EL (cell line): ENCODE measurements at places on chromosomes 4 and X.

- no peak for DNase-seq
These were observed 808 bp downstream of the THAP6 start for GRCh38 chr4:75514949-75515612.

DNA sequence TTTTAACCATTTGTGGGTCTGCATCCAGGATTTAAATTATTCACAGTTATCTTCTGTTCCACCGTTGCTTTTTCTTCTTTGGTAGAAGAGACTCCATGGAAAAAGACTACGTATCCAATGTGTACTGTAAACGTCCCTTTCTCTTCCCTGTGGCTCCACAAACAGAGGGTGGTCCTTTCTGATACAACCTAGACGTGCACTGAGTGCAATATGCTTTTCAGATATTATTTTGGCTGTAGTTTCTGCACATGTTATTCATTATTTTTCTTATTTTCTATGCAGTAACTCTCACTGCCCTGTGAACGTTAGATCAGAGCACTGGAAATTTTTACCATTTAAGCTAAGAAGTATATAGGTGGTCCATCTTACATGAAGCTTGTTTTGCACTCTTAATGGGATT is 72.7 kb downstream of the SHISA3 start:
- no peak for DNase-seq

- no peak for DNase-seq
These were observed 412.5 kb upstream of the KLHL4 start for GRCh38 chrX:87105131-87105530.

DNA sequence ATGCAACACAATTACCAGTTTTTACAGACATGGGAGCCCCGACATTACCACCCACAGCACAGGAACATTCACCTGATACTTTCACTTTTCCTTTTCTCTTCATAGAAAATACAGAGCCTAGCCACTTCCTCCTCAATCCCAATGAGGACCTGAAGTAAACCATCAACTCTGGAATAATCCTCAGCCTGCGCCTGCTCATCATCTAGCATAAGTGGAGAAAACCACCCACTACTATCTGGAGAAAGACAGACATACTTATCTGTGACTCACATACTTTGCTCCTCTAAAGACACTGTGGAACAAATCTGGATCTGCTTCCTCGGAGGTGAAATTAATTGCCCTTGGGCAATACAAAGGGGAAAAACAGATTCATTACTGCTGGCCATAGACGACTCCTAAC is 47.8 kb downstream of the ZCCHC13 start:
- peak; percentile 38 for DNase-seq

DNA sequence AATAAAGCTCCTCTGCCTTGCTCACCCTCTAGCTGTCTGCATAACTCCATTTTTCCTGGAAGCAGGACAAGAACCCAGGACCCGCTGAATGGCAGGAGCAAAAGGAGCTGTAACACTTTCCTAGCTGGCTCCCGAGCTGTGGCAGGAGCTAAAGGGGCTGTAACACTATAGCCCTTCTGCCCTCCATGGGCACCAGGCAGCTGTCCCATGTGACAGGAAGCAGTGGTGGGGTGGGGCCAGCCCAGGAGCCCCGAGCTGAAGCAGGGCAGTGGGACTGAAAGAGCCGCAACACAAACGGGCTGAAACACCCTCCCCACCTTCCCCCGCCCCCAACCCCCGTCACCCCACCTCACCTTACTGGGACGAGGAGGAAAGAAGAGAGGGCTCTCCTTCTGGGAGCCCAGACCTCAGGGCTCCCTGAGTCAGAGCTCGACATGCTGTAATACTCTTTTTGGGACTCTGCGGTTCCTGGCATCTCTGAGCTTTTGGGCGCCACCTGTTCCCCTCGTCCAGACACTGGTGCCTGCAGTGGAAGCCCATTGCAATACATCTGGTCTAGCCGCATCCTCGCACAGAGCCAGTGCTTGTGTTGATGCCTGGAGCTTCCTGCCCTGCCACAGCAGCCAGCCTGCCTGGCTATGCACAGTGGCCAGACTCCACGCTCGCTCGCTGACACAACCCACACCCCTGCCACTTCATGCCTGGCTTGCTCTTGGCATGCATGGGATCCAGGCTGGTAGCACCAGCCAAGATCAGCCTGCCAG is 39.4 kb downstream of the PPM1K start:
- no peak for DNase-seq

- no peak for DNase-seq
These were observed 3.6 kb downstream of the SMIM14 start for GRCh38 chr4:39635023-39635422.

- DNase-seq: peak; percentile 90
These were observed 69.4 kb upstream of the CLDN34 start for GRCh38 chrX:9897761-9898161.

DNA sequence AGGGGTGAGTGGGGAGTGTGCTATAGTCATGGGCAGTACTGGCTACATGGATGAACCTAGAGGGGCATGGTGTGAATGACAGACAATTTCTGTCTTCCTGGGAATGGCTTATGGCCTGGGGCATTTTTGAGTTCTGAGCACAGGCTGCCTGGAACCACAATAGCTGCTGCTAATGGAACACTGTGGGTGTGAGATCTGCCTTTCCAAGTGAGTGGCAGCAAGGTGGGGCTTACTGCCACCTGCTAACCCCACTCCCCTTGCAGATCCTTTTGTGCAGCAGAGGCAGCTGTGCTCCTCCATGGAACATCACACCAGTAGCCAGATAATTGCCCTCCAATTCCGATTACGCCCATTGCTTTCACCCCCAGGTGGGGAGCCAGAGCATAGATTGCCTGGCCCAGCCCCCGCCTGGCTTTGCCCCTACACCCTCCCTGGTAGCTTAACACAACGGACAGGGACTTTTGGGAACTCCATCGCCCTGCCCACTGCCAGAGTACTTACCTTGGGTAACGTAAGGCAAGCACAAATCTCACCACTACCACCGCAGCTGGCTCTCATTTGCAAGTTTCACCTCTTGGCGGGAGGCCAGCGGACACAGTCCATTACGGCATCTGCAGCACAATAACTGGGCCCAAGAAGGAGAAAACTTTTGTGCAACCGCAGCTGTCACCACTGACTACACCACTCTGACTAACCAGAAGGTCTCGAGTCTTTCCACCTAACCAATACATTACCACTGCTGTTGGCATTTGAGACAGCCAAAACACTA is 421.2 kb upstream of the NWD2 start:
- no peak for DNase-seq

GRCh38 chr4:34202154-34202553 is 2042.2 kb downstream of the ARAP2 start:
- DNase-seq: no peak

GRCh38 chr4:42306221-42307109 is 90.8 kb upstream of the SHISA3 start:
- no peak for DNase-seq

- DNase-seq: no peak
These were observed 951.7 kb upstream of the LCORL start for GRCh38 chr4:18973296-18973695.

DNA sequence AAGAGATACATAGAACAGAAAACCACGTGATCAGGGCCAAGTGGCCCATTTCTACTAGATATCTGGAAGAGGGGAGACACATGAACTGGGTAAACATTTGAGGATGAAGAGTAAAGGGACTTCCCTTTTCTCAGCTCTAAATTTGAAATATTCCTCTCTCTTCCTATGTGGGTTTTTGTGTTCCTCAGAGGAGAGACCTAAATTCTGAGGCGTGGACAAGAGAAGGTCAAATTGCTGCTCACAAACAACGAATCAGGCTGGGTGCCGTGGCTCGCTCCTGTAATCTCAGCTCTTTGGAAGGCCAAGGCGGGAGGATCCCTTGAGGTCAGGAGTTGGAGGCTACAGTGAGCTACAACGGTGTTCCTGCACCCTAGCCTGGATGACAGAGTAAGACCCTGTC is 216.0 kb downstream of the PTTG2 start:
- no peak for DNase-seq

DNA sequence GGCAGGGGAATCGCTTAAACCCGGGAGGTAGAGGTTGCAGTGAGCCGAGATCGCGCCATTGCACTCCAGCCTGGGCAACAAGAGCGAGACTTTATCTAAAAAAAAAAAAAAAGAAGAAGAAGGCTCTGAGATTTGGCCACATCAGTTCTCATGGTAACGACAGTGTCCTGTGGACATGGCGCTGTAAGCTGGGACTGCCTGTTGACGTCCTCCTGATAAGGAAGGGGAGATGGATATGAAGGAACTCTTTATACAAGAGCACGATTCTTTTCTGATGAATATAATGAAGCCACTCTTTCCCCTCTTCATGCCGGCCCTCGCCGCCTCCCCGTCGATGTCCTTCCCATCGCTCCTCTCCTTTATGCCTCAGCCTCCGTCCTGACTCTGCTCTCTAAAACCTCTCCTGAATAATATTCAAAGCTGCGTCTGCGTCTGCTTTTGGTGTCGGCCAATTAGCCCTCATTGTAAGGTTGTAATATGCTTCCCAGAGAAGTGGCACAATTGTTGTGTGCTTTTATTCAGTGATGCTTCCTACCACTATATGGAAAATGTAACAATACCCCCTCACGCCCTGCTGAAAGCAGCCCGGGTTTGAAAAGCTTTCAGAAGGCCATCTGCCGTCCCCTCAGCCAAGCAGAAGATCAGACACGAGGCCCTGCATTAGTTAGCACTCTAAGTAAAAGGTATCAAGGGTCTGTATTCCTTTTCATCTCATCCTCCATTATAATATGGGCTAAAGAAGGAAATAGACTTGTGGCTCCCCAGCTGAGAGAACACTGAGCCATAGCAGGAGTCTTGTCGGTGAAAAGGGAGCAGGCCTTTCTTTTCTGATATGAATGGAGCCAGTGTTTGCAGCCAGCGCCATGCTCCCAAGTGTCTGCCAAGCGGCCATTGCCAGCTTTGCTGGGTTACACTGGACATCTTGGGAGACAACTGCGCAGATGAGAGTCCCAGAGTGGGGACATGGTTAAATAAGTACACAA is 22.1 kb upstream of the SCOC start:
- DNase-seq: no peak

DNA sequence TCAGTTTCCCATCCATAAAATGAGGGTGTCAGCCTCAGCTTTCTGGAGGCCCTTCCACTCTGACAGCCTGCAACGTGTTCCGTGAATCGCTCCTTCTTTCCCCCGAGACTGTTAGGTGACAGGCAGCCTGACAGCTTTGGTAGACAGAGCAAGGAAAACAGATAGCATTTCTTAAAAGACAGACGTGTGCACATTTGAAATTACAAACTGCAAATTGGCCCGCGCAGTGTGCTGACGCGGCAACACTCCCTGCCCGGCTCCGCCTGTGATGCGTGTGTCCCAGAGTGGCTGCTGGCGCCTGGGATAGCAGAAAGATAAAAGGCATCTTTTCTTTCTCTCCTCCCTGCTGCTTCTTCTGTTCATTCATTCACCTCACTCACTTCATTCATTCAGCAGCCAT is 245.3 kb downstream of the AFAP1 start:
- no peak for DNase-seq

- DNase-seq: no peak
These were observed 85.2 kb upstream of the GPR34 start for GRCh38 chrX:41603596-41603995.

GRCh38 chrX:35809781-35810180 is 11.6 kb downstream of the MAGEB16 start:
- DNase-seq: no peak

GRCh38 chrX:15468036-15468435 is 25.1 kb downstream of the PIR start:
- DNase-seq: peak; percentile 36

- DNase-seq: peak; percentile 50
These were observed 354.9 kb downstream of the RPA4 start for GRCh38 chrX:97238632-97239031.

DNA sequence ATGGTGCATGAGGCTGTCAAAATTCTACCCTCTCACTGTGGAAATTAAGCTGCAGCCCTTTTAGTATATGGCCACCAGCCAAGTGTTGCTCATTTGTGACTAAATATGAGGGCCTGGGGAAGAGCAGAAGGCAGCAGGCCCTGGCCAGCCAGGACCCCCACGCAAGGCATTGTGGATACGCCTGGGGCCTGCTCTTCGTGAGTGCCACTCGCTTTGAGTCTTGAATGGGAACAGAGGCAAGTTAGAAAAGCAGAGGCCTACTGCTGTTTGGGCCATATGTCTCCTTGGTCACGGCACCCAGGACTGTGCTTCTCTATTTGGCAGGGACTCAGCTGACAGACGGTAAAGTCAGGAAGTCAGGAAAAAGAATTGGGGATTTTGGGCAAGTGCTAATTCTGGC is 10.9 kb downstream of the RTL5 start:
- no peak for DNase-seq

GRCh38 chrX:19774905-19775304 is 112.5 kb downstream of the SH3KBP1 start:
- no peak for DNase-seq

DNA sequence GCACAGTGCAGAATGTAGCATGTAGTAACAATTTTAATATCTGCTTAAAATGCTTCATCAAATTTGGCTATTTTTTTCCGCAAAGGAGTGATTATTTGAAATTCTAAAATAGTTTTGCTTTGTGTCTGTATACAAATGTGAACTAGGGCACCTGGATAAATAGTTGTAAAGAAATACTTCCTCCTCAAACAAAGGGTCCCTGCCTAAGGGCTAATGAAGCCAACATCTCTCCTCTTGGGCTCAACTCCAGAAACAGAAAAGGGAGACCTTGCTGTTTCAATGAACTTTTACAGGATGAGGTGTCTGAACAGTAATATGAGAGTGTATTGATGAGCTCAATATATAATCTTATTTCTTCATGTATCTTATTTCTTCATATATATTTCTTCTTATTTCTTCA is 30.8 kb upstream of the SCOC start:
- no peak for DNase-seq

GRCh38 chr4:163395758-163396157 is 52.1 kb downstream of the NPY5R start:
- DNase-seq: peak; percentile 2

DNA sequence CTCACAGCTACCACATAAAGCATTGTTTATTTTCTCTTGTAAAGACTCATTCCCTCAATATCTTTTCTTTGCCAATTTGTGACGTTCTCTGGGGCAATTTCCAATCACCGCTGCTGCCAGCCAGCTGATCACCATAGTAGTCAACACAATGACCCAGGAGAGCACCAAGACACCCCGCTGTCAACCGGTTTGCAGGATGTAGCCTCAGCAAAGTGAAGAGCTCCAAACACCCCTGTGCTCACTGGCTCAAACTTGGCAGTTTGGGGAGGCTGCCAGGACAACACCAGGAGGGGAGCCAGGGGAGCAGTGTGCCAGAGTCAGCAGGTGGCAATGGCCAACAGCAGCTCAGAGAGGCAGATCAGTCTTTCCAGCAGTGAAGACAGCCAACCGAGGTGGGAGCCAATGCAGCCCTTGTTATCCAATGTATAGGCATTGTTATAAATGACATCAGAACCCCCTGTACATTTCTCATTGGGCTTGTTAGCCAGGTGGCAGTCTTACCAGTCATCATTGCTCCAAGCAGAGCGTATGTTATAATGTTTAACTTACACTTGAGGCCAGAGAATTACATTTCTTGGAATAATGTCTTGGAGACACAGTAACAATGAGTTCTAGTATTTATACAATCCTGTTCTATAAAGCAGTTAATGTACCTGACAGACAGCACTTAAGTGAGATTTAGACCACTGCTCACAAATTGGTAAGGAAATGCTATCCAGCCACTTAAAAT is 274.9 kb upstream of the GK2 start:
- no peak for DNase-seq

- no peak for DNase-seq
These were observed 6.7 kb downstream of the CD99 start for GRCh38 chrX:2697741-2698299.
